CD4-positive, alpha-beta memory T cell (primary cell): ENCODE measurements at places on chromosomes 2 and 18. TPM values are rescaled to one million over a fixed set of nuclear protein-coding genes. Genes with fewer than 3 reads are reported as not detected.

The CENPA gene
- 0.32 TPM for total RNA-seq

- no peaks in the 10 kb centered on the region for H3K36me3 ChIP-seq
- H3K4me1 ChIP-seq: peaks cover 41% of the 10 kb centered on the region
- peak within 1 kb of the TSS; percentile 72 for H3K27ac ChIP-seq
- no peaks in the 10 kb centered on the region for H3K27me3 ChIP-seq
Observed at GRCh38 chr2:84880645-84881521, at the start of gene TRABD2A. Gene TRABD2A, minus strand, starts transcription at chr2:84881084. Its CDS starts 45 bp downstream, at chr2:84881039.

- peaks cover 4% of the 10 kb centered on the region for H3K36me3 ChIP-seq
- H3K27me3 ChIP-seq: no peaks in the 10 kb centered on the region
- no peak overlapping the region for H3K27ac ChIP-seq
- DNase-seq: no peak
Observed at GRCh38 chr2:169877398-169877797, 50.1 kb downstream of the UBR3 start.

The RNF152 gene
- 0.06 TPM for total RNA-seq

DNA sequence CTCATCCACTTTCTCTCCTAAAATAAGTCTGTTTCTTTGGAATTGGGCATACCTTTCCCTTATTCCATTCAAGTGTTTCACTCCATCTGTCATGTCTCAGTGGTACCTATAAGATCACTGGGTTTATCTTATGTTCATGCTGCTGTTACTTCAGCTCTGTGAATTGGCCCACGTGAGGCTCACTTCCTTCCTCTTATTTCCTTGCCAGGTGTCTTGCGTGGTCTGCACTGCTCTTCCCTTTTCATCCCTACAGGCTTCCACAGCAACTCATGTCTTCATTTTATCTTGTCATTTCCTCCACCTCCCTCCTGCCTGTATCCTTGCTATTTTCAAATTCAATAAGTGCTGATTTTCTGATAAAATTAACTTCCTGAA is 159.1 kb upstream of the ALPP start:
- H3K4me3 ChIP-seq: no peak overlapping the region
- H3K27me3 ChIP-seq: no peaks in the 10 kb centered on the region
- H3K36me3 ChIP-seq: no peaks in the 10 kb centered on the region
- H3K4me1 ChIP-seq: peaks cover 13% of the 10 kb centered on the region

The TMBIM1 gene
- total RNA-seq: 140 TPM

- H3K36me3 ChIP-seq: no peaks in the 10 kb centered on the region
- no peaks in the 10 kb centered on the region for H3K4me1 ChIP-seq
- H3K27ac ChIP-seq: no peak overlapping the region
- H3K27me3 ChIP-seq: no peaks in the 10 kb centered on the region
- H3K4me3 ChIP-seq: no peak overlapping the region
- DNase-seq: no peak
Observed at GRCh38 chr2:169237286-169237685, 125.0 kb downstream of the LRP2 start.
